ENCODE measurements at places on chromosomes 4 and X.

DNA sequence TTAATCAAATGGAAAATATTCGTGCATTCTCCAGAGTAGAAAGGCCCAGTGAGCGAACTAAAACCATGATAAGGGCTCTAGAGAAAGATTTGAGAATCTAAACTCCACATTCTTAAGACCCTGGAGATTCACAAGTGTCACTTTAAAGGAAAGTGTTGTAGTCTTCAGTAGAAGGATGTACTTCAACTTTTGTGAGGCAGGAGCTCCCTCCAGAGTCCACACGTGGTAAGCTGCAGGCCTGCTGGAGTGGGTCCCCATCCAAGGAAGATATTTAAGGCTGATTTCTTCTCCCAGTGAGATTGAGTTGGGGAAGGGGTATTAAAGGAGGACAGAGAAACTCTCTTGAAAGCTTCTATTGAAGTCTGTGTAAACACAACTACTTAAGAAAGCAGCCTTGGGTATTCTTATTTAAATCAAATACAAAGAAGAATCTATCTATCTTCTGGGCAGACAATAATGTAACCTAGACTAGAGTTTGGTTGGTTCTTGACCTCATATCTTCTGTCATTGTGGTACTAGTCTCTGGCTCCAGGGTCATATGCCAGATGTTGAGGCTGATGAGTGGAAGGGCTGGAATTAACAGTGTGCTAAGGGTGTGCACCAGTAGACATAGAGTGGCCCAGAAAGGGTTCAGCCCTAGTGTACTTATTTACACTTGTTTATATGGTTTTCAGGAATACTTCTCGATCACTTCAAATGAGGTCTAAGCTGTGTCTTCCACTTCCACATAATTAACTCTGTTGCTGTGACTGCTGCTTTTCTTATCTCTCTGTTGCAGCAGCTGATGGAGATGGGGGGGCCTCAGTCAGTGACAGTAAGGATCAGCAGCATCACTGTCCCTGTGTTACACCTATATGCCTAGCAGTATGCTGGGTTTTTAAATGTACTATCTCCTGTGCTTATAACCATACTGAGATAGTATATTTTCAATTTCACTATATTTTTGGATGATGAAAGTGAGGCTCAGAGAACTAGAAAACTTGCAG is 76.1 kb downstream of the HMGB2 start:
- DNase-seq, result peak; percentile 68

DNA sequence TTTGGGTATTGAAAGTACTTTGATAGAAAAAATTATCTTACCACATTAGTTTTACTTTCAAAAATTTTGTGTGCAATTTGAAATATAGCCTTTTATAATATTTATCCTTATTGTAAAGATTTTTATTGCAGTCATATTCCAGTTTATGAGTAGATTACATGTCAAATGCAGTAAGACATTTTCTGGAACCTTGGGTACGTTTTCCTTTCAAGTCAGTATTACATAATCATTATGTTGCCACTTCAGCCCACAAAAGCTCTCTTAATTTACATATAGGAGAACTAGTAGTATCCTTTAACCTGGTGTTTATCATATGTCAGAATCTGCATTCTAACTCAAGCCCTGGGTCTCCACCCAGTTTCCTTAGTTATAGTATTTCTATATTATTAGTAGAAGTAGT is 98.5 kb downstream of the CENPC start:
- DNase-seq, result no peak

DNA sequence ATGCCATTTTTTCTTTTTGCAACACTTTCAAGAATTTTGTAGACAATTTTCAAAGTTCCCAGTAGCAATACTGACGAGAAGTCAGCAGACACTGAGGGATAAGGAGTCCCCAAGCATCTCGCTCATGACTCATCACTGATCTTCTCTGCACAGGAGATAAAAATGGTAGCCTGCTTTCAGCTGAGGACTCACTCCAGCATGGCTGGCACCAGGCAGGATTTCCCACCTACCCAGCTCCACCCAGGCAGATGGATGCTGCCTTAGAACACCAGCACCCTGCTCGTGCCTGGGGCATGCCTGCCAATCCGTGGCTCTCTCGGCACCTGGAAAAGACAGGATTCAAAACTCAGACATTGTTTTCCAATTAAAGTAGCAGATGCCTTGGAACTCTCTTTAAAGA is 24.9 kb downstream of the JAKMIP1 start:
- no peak for DNase-seq

- DNase-seq, result no peak
These were observed 12.8 kb downstream of the PJA1 start for GRCh38 chrX:69152417-69152841.

- no peak for DNase-seq
These were observed 151.8 kb downstream of the SMIM20 start for GRCh38 chr4:26065833-26066232.
